ENCODE measurements at places on chromosomes 3 and 15.

DNA sequence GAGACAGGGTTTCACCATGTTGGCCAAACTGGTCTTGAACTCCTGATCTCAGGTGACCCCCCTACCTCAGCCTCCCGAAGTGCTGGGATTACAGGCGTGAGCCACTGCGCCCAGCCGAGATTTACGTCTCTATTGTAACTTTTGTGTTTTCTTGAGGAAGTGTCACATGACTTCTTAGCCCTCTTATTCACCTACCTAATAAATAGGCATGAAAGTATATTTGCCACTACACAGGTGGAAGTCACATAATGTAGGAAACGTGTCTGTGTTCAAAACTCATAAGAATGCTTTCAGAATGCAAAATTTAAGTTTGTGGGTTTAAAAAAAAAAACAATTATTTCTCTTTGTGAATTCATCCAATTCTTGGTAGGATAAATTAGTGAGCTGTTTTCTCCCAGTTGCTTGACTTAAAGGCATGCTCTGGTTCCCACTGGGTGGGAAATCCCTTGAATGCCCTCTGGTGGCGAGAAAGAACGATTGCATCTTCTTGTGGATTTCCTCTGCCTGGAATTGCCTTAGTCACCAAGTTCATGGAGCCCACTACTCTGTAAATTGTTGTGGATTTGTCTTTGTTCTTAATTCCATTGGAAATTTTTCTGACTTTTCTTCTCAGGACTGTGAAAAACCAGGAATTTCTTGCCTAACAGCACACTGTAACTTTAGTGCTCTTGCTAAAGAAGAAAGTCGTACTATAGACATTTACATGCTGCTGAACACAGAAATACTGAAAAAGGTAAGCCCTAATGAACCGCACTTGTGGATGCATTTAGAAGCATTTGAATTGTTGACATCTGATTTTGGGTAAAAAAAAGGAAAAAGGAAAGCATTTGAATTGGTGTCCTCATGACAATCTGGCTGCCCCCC lies 82.2 kb upstream of the CTDSPL start:
- DNase-seq = peak; percentile 34

GRCh38 chr3:7897655-7898054 lies 604.0 kb upstream of the LMCD1 start:
- DNase-seq = no peak

GRCh38 chr3:156576651-156577348 lies 21.9 kb upstream of the SSR3 start:
- no peak for DNase-seq

DNA sequence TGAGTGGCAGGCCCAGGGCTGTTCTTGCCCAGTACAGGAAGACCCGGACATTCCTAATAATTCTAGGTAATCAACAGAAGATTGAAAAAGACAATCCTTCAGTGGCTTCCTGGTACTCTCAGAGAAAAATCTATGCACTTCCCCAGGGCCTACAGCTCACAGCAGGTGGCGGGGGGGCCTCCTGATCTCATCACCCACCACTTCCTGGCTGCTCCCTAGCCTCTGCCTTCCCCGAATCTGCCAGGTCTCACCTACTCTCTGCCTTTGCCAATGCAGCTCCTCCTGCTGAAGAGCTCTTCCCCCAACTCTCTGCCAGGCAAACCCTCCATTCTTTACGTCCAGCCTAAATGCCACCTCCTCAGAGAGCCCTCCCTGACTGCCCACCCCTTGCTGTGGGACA lies 37.5 kb downstream of the EHD4 start:
- DNase-seq = no peak

- no peak for DNase-seq
These were observed 72.0 kb upstream of the KLF13 start for GRCh38 chr15:31254431-31255175.

- no peak for DNase-seq
These were observed 589.4 kb downstream of the SI start for GRCh38 chr3:164488893-164489292.

- no peak for DNase-seq
These were observed 7.5 kb downstream of the PLA2G4F start for GRCh38 chr15:42148808-42149492.

GRCh38 chr3:71078723-71079525 lies 504.6 kb downstream of the FOXP1 start:
- no peak for DNase-seq

- DNase-seq = peak; percentile 92
These were observed 622 bp upstream of the ZNF589 start for GRCh38 chr3:48240000-48240963.

DNA sequence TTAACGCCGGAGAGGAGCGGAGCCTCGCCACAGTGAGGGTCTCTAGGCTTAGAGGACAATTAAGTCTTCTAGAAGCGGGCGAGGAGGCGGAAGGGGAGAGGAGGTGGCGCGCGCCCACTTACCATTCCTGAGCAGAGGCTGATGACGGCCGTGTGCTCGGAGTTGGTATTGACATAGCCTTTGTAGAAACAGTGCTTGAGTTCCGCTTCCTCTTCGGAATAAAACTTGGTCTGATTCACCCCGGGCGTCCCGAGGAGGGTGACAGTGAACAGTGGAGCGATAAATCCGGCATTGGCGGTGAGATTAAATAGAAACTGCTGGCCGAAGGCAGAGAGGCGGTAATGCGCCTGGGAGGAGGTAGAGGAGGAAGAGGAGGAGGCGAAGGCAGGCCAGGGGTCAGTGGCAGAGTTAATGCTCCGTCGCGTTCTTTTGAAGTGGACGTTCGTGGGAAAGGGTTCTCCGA lies 1.3 kb downstream of the ADAMTS9 start:
- no peak for DNase-seq

GRCh38 chr3:197168606-197169005 lies 129.8 kb downstream of the DLG1 start:
- DNase-seq = no peak

GRCh38 chr15:45884289-45884688 lies 249.5 kb downstream of the SQOR start:
- DNase-seq = no peak

GRCh38 chr15:55683376-55683775 lies 59.6 kb downstream of the PRTG start:
- peak; percentile 71 for DNase-seq

DNA sequence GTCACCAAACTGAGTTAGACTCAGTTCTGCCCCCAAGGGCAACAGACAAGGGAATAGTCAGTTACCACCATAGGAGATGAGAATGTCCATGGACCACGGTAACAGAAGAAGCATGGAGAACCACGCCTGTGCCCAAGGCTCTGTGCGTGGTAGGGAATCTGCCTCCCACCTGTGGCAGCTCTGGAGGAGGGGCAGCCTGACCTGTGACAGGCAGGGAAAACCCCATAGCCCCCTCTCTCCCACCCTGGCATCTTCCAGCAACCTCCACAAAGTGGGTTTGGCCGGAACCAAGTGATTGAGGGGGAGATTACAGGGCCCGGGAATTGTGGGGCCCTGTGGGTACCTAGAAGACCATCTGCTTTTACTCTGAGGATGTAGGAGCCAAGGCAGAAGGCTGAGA lies 14.3 kb upstream of the LTF start:
- no peak for DNase-seq

DNA sequence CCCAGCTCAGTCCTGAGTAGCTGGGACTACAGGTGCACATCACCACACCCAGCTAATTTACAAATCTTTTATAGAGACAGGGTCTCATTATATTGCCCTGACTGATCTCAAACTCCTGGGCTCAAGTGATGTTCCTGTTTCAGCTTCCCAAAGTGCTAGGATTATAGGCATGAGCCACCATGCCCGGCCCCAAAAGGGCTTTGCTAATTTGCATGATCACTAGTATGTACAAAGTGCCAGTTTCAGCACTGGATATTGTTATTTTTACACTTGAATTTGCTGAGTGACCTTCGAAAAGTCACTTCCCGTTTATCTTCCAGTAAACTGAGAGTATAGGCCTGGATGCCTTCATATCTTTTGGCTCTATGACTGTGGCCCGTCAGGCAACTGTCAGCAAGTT lies 12.2 kb downstream of the CLN6 start:
- DNase-seq = no peak

GRCh38 chr3:135987661-135988060 lies 22.1 kb downstream of the PPP2R3A start:
- DNase-seq = no peak

- DNase-seq = no peak
These were observed 64.9 kb downstream of the SLC7A14 start for GRCh38 chr3:170520996-170521395.

- DNase-seq = no peak
These were observed 121.7 kb downstream of the MEGF11 start for GRCh38 chr15:66131831-66132230.

DNA sequence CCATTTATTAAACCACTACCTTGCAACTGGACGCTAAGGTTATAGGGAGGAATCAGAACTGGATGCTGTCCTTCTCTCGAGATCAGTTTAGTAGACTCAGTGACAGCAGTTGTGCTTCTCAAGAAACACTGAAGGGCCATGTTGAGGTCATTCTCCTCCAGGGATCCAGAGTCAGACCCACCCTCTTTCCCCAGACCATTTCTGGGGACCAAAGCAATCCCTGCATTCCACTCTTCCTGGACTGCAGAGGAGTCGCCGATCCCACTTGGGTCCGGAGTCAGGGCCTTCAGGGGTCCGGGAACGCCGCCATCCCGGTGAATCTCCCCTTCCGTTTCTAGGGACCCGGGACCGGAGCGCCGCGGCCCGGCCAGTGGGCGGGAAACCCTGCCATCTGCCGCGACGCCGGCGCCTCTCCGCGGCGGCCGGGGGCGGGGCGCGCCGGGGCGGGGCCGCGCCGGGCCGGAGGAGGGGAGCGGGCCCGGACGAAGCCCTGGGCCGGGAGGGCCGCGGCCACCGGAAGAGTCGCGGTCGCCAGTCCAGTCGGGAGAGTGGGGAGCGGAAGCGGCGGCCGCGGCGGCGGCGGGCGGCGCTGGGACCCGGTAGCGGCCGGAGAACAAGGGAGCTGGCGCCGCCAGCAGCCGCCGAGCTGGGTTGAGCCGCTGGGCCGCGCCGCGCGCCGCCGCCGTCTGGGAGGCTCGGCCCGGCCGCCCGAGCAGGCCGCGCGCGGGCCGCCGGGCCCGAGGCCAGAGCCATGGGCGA lies at the start of gene DVL3:
Gene DVL3 (plus strand): TSS at position 493 of the 759 bp plus-strand sequence. CDS start 259 bp downstream, at position 752.
- peak; percentile 68 for DNase-seq

- DNase-seq = no peak
These were observed 13.2 kb upstream of the NFKBIZ start for GRCh38 chr3:101836160-101836559.

DNA sequence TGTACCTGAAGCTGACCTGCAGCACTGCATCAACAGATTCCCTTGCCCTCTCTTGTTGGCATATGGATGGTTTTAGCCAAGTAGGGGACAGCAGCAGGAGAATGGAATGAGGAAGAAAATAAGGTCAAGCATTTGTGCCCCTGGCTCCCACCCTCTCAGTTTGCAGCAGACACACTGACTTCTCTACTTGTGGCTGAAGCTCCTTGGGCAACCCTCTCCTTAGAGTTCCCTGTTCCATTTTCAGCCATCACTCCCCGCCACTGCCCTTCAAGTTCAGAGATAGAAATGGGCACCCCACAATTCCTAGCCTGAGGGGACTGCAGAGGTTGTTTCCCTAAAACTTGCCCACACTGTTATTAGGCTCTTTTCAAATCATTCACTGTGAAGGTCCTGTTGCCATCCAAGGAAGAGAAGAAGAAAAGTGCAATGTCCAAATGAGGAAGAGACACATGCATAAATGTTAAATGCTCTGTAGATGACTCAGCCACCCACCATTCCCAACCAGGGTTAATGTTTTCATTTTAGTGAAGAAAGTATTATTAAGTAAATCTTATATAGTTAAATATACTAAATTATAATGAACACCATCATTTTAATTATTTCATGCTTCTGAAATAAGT lies 295.9 kb upstream of the UBE2E2 start:
- DNase-seq = no peak

- DNase-seq = no peak
These were observed 5.6 kb downstream of the MYO1E start for GRCh38 chr15:59367022-59367451.

DNA sequence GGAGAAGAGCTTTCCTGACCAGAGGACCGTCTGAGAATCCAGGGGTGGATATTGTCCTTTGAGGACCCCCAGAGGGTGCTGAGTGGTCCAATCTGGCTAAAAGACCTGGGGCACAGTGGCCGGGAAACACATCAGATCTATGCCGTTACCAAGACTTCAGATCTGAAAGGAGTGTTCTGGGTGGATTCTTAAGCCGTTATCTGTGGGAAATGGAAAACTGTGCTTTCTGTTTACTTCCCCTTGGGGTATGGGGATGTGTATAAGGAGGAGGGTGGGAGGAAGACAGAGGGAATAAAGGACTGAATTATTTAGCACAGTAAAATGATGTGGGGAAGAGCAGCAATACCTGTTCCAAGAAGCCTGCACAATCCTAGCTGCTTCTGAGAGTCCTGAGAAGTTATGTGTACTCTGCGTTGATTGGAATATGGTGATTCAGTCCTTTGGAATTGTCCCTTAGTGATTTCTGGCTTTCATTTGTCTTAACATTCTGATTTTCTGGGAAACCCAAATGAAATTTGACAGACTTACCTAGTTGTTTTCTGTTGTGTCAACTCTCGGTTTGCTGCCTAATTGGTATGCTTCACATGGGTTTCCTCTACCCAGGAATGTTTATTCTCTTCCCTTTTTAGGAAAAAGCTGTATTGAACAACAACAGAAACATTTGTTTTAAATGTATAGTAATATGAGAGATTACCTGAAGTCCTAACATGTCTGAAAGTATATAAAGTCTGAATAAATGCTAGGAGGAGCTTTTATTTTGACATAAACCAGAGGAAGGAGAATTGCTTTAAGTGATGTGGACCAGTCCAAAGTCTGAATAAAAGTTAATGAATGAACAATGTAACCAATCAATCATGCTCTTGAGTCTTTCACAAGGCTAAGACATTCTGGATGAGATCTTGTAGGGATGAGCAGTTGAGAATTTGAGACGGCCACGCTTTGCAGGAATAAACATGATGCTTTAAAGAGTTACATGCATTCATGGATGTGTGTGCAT lies 427.1 kb upstream of the C2CD4B start:
- no peak for DNase-seq

DNA sequence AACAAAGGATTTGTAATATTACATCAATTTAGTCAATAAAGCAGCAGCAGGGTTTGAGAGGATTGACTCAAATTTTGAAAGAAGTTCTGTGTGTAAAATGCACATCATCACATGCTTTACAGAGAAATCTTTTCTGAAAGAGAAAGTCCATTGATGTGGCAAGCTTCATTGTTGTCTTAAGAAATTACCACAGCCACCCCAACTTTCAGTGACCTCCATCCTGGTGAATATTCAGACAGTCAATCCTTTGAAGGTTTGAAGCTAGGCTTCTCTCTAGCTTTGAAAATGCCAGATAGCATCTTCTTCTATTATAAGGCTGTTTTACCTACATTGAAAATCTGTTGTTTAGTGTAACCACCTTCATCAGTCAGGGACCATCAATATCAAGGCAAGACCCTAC lies 51.8 kb upstream of the SETMAR start:
- DNase-seq = no peak

DNA sequence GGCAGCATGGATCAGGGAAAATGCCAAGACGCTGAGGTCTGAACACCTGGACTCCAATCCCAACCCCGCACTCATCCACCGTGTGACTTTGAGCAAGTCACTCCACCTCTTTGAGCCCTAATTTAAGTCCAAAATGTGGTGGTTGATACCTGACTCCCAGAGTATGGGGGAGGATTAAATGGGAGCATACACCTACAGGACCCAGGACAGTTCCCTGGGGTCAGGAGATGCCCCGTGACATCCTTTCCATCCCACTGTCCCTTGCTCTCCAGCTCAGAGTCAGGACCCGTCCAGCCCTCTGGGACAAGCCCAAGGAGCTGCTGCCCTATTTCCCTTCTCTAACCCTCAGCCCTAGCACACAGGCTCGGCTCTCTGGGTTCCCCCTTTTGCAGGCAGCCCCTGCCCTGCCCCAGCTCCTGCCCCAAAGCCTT lies 276.4 kb downstream of the XXYLT1 start:
- DNase-seq = no peak
